ENCODE measurements at places on chromosomes 11 and 22. TPM values are rescaled to one million over a fixed set of nuclear protein-coding genes. Genes with fewer than 3 reads are reported as not detected.

DNA sequence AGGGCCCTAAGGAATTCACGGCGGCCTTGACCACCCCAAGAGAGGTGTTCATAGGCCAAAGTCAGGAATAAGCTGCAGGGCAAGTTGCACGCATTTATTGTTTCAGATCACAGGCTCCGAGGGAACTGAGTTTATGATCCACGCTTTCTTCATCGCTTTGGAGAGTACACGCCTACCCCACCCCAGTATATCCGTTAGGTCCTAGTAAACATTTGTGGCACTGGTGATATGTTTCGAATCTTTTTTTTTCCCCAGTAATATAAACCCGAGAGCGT, 805 bp downstream of the GANAB start:
- DNase-seq: no peak

GRCh38 chr11:10108915-10109680, 184.9 kb downstream of the SBF2 start:
- no peak for DNase-seq

Gene MGAT3
- total RNA-seq: 104 TPM

DNA sequence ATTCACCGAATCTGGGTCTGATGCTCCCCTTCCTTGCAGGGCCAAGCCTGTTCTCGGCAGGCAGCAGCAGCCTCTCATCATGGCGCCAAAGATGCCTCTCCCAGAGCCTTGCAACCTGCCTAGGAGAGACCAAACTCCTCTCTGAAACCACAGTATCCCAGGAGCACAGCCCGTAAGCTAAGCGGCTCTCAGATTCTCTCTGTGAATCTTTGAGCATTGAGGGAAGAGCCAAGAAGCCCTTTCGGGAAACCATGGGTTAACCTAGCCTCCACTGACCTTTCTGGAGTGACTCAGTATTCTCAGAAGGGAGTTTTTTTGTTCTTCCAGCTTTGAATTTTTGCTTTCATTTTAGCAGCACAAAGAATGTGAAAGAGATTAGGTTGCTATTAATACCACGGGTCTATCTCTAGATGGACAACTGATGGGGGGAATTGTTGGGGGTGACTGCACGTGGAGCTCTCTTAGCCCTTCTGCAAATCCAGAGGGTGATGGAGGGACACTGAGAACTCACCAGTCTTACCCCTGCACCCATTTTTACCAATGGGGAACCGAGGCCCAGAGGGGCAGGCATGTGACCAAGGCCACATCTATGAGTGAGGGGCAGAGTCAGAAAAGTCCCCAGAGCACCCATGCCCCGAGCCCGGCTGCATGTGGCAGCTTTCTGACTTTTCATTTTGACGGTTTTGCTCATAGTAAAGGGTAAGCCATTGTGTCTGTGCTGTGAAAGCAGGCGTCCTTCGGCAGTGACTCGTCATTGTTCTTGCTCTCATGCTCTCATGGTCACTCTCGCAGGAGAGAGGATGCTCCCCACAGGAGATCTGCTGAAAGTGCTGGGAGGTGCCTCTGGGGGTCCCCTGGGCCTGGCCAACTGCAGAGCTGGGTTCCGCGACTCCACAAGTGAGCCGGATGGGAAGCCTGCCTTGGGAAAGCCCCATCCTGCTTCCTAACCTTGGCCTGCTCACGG, 36.0 kb downstream of the IRAG1 start:
- DNase-seq: no peak

DNA sequence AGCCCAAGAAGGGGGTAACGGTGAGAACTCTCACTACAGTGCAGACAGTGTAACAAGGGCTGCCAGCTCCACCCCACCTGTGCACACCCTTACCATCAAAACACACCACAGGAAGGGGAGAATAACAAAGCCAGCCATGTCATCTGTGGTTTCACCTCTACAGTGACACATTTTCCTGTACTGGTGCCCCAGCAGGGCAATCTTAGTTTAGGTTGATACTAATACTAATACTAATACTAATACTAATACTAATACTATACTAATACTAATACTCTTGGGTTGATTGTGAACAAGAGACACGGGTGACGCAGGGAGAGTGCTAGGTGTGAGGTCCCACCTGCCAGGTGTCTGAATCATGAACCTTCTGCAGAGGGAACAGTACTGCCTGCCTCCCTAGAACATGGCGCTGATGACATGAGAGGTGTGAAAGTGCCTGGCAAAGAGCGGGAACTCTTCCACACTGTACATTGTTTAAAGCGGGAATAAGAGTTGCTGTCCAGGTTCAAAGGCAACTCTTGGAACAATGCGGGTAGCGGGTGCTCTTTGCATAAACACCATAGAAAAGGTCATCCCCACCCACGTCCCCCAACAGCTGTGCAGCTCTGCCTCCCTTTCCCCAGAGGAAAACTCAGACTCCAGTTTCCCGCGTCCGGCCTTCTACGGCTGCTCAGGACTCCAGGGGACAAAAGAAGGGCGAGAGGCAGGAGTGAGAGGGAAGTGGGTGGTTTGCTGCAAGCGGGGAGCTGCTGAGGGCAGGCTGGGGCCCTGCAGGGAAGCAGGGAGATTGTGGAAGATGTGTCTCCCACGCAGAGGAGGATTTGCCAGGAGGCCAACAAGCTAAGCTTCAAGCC, 25.0 kb upstream of the TMPRSS4 start:
- no peak for DNase-seq

GRCh38 chr11:7668911-7669310, 4.4 kb downstream of the CYB5R2 start:
- no peak for DNase-seq

DNA sequence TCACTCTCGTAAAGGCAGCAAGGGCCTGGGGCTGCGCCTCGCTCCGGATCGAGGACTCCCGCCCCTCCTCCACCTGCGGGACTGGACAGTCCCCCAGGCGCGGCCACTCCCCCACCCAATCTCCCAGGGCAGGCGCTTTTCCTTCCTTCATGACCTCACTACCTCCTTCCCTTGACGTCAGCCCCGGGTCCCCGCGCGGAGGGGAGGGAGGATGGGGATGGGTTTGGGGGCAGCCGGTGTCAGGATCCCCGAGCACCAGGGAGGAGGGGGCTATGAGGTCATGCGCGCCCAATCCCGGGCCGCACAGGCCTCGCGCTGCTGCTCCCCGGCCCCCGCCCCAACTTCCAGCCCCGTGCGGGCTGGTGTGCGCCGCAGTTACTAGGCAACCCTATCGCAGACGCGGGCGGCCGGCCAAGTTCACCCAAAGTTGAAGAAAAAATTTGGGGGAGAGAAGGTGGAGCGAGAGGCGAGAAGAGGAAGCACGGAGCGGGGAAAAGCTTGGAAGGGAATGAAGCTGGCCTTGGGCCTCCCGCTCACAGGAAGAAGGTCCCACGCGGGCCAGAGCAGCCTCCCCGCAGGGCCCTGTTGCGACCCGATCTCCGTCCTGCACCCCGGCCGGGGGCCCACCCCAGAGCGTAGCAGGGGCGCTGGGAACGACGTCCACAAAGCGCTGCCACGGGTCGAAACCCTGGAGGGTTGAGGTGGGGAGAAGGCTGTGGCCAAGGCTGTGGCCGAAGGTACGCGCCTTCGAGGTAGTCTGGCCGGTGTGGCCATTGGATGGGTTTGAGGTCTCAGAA, 8.3 kb downstream of the WT1 start:
- DNase-seq: no peak

Gene BIRC2
- total RNA-seq: 53.5 TPM

Gene CRYBB2
- total RNA-seq: not detected

GRCh38 chr11:47856186-47856585, 8.0 kb upstream of the NUP160 start:
- DNase-seq: no peak

Gene SERGEF
- total RNA-seq: 39.7 TPM

Gene KDM4E
- not detected for total RNA-seq

- DNase-seq: no peak
Measured at GRCh38 chr11:103892603-103893002, 143.8 kb upstream of the DDI1 start.

Gene TMA7B
- 0.66 TPM for total RNA-seq

DNA sequence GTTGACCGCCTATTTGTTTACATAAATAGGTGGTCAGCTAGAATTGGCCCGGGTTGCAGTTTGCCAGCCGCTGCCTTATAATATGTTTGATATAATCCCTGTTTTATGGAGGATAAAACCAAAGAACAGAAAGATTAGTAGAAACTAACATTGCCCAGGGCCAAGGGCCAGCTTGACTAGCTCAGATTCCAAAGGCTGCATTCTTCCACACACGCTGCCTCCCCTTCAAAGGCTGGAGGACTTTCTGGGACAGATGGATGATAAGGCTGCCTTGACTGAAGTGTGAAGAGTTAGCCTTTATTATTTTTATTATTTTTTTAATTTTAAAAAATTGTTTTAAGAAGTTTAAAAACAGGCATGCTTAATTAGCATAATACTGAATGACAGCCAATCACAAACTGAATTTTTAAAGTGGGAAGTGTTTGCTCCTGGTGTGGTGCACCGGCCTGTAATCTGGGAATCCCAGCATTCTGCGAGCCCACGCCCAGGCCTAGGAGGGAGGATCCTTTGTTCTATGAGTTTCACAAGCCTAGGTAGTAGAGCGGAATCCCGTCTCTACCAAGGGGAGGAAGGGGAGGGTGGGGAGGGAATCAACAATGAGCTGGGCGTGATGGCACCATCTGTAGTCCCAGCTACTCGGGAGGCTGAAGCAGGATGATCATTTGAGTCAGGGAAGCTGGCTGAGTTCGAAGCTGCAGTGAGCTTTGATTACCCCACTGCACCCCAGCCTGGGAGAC, 114.9 kb downstream of the NAV2 start:
- DNase-seq: no peak

Gene DNAJB7
- not detected for total RNA-seq

GRCh38 chr22:25663654-25664053, 78.3 kb upstream of the MYO18B start:
- DNase-seq: no peak

- no peak for DNase-seq
Measured at GRCh38 chr11:4960877-4961276, 5.4 kb upstream of the OR51A2 start.

Gene DMC1
- 0.40 TPM for total RNA-seq

- DNase-seq: no peak
Measured at GRCh38 chr22:37334461-37334858, 52.2 kb downstream of the CYTH4 start.

Gene MTCH2
- total RNA-seq: 65.7 TPM

DNA sequence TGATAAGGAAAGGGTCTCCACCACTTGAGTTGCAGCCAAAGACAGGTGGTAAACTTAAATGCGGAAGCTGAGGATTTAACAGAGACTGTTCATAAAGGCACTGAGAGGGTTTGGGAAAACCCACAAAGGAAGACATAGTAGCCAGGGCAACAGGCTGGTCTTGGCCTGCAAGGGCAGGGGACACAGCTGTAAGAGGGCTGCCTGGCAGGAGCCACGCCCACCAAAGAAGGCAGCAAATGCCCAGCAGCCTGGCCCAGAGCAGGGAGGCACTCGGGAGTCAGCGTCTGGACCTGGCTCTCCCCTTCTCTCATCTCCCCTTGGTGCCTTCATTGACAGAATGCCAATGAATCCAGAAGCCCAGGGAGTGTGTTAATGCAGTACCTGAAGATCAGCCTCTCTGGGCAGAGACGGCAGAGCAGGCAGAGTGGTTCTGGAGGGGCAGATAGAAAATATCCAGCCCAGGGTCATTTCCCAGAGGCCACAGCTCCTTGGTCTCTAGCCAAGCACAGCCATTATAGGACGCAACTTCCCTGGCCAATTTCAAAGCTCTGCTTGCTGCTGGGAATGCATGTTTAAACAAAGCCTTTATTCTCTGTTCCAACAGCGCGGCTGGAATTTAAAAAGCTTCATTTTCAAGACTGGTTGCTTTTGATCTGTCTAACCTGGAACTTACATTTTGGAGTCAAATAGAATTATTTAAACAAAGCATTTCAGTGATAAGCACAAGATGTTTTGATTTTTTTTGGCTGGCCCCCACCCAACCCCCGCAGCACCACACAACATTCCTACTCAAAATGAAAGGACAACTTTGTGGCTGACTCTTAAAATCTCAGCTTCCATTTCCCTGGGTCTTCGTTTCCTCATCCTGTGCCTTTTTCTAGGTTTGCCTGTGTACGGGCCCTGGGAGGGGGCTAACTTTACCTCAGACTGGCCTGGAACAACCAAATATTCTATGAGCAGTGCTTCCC, 125.6 kb upstream of the LMO1 start:
- DNase-seq: peak; percentile 29

Gene TMEM121B
- 1.7 TPM for total RNA-seq

- DNase-seq: no peak
Measured at GRCh38 chr11:75654314-75654713, 14.5 kb downstream of the MAP6 start.

GRCh38 chr11:124900464-124900863, 2.8 kb upstream of the ROBO4 start:
- no peak for DNase-seq

Gene DNAJC4
- total RNA-seq: 62.7 TPM

GRCh38 chr11:130223291-130223971, 63.8 kb downstream of the ST14 start:
- no peak for DNase-seq

Gene SLC1A2
- total RNA-seq: 0.58 TPM

Gene PRG3
- not detected for total RNA-seq

GRCh38 chr11:118912742-118913410, 12.8 kb downstream of the BCL9L start:
- DNase-seq: no peak

Gene DDT
- 151 TPM for total RNA-seq

DNA sequence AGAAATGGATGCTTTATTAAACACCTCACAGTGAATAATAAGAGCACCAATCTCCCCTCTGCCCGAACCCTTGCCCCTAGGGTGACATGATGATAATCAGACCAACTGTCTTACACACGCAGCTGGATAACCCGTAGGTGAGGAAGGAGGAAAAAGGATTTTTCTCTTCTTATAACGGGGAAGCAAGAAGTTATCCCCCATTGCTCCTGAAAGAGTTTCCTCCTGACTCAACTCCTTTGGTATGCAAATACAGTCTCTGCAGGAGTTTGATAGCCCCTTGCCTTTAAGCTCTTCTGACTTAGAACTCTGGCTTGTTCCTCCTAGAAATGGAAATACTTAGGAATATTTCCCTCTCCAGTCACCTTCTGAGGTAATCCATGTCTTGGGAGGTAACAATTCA, 455.8 kb downstream of the TMEM135 start:
- DNase-seq: no peak

DNA sequence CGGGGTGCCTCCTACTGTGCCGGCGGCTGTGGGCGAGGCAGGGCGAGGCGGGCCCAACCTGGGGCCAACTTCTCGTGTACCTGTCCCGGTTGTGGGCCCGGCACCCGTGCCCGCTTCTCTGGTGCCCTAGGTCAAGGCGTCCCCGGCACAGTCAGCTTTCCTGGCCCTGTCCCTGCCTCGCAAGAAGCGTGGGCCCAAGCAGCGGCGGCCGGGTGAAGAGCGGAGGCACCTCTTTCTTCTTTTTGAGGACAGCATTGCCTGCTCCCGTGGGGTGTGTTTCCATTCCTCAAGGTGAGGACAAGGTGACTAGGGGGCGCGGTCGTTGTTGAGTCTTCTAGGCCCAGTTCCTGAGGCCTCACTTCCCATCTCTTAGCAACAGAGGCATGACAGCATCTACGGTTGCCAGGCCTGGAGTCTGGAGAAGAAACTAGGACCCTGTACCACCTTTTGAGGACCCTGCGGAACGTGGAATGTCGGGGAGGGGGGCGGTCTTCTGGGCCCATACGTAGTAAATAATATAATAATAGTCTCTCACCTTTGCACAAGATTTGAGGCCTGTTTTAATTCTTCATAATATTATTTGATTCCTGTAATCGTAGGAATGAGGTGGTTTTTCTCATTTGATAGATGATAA, 418 bp downstream of the ACO2 start:
- no peak for DNase-seq
